ENCODE measurements at places on chromosomes 5 and 9.

GRCh38 chr5:168624850-168625364, 45.7 kb upstream of the PANK3 start:
- no peak for DNase-seq

- no peak for DNase-seq
Measured at GRCh38 chr5:13250464-13251291, 693.8 kb downstream of the DNAH5 start.

- no peak for DNase-seq
Measured at GRCh38 chr5:93289942-93290341, 291.1 kb downstream of the NR2F1-AS1 start.

GRCh38 chr9:75891277-75891741, 836 bp downstream of the PCSK5 start:
- no peak for DNase-seq

DNA sequence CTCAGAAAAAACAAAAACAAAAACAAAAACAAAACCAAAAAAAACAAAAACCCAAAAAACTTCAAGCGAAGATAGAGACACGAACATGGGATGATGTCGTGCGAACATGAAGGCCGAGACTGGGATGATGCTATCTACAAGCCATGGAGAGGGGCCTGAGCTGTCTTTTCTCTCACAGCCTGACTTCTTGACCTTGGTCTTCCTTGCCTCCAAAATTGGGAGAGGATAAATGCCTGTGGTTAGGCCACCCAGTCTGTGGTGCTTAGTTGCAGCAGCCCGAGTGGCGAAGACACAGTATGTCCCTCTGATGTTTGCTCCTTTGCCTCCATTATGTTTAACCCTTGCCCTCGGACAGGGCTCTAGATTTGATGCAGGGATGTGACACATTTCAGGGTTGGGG, 130.4 kb upstream of the BASP1 start:
- no peak for DNase-seq
